ENCODE measurements at places on chromosomes 12 and 14.

- DNase-seq, result peak; percentile 97
Observed at GRCh38 chr12:120231316-120232011, 30.6 kb upstream of the RPLP0 start.

- DNase-seq, result no peak
Observed at GRCh38 chr14:54278087-54278486, 118.7 kb upstream of the CDKN3 start.

DNA sequence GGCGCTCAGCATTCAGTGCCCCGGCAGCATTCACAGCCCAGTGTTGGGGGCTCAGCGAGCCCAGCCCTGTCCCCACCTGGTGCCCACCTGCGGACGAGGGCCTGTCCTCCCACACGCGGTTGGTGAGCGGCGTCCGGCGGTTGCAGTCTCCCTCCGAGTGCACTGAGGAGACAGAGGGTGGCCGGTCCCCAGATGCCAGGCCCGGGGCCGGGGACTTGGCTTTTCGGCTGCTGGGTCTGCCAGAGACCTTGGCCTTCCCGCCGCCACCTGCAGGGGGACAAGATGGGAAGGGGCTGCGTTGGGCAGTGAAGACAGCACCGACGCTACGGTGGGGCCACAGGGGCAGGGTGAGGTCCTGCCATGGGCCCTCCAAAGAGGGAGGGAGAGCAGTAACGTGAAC lies 31.2 kb downstream of the RFLNA start:
- DNase-seq, result no peak

GRCh38 chr14:33617154-33617553 lies 333.7 kb downstream of the EGLN3 start:
- DNase-seq, result peak; percentile 53

DNA sequence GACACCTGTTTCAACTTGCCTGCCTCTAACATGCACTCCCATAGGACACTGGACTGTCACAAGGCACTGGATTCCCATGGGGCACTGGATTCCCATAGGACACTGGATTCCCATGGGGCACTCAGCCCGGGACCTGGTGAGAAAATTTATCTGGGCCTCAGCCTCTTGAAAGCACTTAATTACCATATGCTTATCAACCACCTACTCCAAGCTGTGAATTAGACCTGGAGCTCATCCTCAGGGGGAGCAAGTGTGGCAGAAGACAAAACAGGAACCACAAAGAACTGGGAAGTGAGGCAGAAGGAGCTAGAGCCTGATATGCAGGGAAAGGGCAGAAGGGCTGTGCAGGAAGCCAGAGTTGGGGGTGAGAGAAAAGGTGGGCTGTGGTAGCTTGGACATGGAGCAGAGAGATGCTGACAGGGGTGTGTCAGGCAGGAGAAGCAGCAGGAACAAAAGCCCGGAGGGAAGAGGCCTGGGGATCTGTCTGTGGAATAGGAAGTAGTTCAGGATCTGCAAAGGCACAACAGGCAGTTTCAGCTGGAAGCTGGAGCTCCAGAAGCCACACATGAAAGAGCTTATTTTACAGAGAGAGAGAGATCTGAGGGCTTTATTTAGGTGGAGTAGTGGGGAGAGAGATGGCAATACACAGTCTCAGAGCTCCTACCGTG lies 3.1 kb downstream of the KRT82 start:
- DNase-seq, result no peak

GRCh38 chr14:23356662-23357061 lies 4.0 kb upstream of the SLC22A17 start:
- no peak for DNase-seq

- no peak for DNase-seq
Observed at GRCh38 chr12:25005376-25005775, 56.5 kb upstream of the BCAT1 start.

- DNase-seq, result no peak
Observed at GRCh38 chr12:75970310-75970709, 61.3 kb downstream of the PHLDA1 start.

GRCh38 chr12:111447571-111448265 lies 42.0 kb downstream of the SH2B3 start:
- DNase-seq, result no peak

DNA sequence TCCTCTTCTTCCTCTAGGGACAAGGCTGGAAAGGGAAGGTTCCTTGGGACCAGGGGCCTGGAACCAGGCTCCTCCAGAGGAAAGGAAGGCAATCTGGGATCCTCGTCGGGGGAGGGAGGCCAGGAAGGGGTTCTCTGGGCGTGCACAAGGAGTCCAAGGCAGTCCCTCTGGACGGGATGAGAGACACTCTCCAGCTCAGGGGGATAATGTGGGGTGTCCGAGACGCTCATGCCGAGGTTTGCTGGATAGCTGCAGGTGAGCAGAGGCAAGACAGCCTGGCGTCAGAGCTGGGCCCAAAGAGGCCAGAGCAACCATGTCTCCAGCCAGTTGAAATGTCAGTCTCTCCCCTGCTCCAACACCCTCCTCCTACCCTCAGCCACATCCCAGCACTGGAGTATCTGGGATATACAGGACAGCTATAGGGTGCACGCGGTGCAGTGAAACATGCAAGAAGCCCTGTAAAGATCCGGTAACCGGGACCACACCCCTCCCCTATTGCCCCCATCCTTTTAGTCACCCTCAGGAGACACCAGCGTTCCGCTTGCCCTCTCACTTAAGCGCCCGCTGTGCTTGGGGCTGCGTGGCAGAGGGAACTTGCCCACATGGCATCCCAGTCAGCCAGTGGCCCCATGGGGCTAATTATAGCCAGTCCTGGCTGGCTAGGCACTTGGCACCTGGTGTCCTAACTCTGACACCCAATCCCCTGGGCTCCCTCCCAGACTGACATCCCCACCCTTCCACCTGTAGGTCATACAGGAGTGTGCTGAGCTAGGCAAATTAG lies at the start of gene KLHL33:
Gene KLHL33 (minus strand): TSS at position 585 of the 781 bp plus-strand sequence. CDS start 355 bp downstream, at position 230.
- no peak for DNase-seq

GRCh38 chr12:85656561-85656960 lies 179.6 kb downstream of the RASSF9 start:
- no peak for DNase-seq

DNA sequence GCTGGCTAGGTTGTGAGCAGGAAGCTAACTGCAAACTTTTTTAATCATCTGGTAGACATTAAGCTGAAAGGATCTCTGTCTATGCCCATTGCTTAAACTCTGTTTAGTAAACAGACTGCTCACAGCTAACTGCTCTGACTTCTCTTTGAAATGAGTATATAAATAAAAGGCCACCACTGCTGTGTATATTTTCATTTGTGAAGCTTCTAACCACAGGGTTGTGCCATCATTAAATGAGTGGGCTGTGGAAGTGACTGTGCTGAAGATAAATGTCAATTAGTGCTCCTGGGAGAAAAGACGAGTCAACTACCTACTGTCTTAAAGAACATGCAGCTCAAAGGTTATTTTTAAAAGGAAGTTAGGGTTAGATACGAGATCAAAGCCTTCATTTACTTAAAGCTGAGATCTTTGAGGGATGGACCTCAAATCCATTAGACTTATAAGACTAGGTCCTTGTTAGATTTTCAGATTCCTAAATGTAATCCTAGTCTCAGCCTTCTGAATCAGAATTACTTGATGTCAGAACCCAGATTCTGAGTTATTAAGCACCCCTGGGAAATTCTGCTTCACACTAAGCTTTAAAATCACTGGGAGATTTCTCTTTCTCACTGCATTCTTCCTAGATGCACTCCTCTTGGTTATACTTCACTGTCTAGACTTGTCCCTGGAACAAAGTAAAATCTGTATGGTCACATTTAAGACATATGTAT lies 213.1 kb upstream of the FLRT2 start:
- DNase-seq, result no peak

GRCh38 chr14:102138961-102139285 lies 774 bp upstream of the WDR20 start:
- no peak for DNase-seq

DNA sequence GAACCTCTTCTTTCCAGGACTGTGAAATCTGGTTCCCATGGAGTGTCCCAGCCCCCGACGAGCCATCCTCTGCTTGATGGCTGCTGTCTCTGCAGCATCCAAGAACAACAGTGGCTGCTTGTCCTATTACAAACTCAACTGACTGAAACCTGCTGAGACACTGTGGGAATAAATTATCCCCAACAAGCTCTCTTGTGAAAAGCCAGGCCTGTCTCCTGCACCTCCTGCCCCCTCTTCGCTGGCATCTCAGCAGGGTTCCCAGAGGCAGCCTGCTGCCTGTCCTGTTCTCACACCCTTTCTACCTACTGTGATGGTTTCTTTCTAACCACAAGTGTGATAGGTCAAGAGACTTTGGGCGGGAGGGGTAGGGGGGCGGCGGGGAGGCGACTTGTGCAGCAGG lies 180.2 kb downstream of the TSPAN9 start:
- no peak for DNase-seq

GRCh38 chr12:40561395-40561966 lies 130.8 kb upstream of the CNTN1 start:
- DNase-seq, result no peak

- DNase-seq, result no peak
Observed at GRCh38 chr14:97544571-97544970, 747.4 kb downstream of the VRK1 start.

DNA sequence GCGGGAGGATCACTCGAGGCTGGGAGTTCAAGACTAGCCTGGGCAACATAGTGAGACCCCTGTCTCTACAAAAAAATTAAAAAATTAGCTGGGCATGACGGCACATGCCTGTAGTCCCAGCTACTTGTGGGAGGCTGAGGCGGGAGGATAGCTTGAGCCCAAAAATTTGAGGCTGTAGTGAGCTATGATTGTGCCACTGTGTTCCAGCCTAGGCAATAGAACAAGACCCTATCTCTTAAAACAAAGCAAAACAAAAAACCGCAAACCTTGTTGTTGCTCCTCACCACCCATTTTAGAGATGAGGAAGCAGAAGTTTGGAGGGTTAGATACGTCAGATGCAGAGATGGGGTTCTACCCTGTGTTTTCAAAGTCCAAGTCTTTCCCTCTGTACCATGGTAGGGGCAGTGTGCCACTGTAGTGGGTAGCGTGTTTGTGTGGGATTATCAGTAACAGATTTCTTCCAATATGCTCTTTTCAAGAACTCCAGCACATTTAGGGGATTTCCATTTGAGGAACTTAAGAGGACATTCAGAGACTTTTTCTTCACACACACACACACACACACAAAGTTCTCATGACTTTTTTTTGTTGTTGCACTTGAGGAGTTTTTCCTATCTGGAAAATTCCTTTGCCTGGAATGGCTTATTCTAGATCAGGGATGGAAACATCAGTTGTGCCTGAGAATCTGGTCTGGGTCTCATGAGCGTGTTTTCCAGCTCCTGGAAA lies 186.5 kb downstream of the CHST11 start:
- no peak for DNase-seq

- DNase-seq, result no peak
Observed at GRCh38 chr12:7134396-7135166, 4.4 kb downstream of the CLSTN3 start.

- no peak for DNase-seq
Observed at GRCh38 chr12:23931176-23931575, 18.3 kb downstream of the SOX5 start.

DNA sequence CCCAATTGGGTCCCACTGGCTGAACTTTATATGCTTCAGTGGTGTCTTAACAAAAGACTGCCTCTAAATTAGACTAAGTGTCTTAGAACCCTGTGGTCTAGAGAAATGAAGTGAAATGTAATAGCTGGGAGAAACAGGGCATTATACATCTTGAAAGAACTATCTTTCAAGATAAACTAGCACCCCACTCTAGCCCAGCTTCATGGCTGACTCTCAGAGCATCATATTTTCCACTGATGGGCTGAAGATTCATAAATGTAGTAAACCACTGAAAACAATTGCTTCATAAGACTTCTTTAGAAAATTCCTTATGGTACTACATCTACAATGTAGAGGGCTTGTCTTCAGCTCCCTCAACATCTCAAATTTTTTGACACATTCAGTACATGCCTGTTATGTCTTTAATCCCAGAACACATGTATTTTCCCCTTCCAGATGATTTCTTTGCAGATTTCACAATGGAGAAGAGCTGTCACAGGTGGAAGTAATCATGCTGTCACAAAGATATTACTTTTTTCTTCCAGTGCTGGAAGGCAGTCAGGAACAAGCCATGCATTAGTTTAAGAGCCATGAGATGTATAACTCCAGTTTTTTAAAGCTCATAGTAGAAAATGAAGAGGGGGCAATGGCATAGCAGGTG lies 48.5 kb downstream of the IFNG-AS1 start:
- no peak for DNase-seq

DNA sequence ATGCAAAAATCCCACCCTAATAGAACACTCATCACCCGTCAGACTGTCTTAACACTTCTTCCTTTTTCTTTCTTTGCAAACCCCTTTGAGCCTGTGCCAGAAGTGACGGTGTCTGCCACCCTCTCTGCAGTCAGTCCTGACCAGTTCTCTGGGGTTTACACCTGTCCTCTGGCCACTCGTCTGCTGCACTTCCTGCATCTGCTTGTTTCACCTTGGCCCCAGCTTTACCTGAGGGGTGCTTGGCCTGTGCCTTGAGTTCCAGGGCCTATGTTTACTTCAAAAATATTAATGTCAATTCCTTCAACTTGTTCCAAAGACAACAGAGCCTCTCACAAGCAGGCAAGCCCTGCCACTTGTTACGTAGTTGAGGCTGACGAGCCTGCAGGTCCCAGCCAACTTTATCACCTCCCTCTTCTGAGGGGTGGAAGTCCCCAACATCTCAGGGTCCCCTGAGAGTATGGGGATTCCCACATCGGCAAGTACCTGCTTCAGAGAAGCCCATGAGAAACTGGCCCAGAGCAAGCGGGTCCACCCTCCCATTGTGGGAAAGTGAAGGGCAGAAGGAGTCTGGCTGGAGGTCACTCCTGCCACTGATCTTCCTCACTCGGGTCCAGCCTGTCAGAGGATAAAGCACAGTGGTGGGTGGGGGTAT lies 205.4 kb downstream of the DAD1 start:
- no peak for DNase-seq

DNA sequence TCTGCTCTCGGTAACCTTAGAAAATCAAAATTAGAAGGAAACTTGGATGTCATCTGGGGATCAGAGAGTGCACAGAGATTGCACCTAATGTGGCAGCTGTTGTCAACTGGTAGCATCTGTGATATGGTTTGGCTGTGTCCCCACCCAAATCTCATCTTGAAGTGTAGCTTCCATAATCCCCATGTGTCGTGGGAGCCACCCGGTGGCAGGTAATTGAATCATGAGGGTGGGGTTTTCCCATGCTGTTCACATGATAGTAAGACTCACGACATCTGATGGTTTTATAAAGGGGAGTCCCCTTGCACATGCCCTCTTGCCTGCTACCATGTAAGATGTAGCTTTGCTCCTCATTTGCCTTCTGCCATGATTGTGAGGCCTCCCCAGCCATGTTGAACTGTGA lies 127.7 kb upstream of the SRRM4 start:
- no peak for DNase-seq
